ENCODE measurements at places on chromosomes 16 and 17.

DNA sequence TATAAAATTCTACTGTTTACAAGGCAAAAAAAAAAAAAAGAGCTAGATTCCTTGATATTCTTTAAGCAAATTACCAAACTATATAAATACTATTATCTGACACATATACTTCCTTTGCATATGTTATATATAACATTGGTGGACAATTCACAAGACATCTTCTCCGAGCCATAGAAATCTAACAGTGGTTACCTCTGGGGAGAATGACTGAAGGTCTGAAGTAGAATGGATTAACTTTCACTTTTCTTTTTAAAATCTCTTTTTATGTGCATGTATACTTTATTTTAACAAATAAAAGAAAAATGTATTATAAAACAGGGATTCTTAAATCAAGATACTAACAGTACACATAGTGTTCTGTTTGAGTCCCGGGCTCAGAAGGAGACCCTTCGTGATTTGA, 131.0 kb downstream of the MRTFB start:
- no peak for DNase-seq

DNA sequence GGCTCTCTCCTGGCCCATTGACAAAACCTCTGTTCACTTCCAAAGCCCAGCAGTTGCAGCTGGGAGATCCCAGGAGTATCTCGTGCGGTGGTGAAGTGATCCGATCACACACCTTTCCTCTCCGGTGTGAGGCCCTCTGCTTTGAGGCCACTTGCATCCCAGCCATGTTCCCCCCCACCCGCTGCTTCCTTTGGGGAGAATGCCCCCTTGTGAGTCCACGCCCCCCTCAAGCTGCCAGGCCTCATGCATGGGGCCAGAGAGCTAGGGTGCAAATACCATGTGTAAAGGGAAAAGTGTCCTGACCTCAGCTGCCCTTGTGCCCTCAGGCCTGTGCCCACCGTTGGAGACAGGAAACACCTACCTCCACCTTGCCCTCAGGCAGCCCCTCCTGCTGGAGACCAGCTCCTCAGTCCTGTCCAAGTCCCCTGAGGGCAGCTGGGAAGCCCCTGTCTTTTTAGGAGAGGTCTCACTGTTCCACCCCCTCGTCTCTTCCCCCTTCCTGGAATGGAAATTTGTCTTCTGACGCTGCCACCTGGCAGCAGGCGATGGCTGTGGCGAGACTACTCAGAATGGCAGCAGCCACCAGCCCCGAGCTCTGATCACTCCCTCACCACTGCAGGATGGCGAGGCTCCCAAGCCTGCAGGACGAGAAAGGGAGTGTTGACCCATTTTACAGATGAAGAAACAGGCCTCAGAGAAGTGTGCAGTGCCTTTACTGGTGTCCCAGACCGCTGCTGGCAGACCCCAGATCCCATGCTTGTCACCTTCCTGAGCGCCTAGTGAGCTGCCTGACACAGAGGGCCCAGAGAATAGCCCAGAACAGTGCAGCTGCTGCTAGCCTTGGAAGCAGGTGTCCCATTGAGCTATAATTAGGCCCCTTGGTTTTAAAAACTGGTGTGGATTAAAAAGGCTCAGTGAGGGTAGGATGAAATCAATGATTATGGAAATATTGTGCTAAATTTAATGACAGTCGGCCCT, 120.6 kb upstream of the CACNG5 start:
- DNase-seq = no peak

DNA sequence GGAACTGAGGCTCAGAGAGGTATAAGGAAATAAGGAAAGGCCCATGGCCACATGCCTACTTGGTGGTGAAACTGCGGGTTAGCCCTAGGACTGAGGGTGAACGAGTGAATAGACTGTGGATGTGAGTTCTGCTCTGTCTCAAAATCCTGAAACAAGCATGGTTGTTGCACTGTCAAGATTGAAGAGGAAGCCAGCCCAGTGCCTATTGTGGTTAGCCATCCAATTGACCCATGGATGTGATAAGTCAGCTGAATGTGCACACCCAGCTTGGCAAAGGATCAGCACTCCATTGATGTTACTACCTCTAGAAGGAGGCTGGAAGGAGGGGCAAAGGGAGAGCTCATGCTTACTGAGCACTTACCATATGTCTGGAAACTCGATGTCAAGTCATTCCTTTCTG, 4.5 kb downstream of the TMEM114 start:
- no peak for DNase-seq

GRCh38 chr17:4928881-4929280, 3.2 kb upstream of the GP1BA start:
- DNase-seq = no peak

DNA sequence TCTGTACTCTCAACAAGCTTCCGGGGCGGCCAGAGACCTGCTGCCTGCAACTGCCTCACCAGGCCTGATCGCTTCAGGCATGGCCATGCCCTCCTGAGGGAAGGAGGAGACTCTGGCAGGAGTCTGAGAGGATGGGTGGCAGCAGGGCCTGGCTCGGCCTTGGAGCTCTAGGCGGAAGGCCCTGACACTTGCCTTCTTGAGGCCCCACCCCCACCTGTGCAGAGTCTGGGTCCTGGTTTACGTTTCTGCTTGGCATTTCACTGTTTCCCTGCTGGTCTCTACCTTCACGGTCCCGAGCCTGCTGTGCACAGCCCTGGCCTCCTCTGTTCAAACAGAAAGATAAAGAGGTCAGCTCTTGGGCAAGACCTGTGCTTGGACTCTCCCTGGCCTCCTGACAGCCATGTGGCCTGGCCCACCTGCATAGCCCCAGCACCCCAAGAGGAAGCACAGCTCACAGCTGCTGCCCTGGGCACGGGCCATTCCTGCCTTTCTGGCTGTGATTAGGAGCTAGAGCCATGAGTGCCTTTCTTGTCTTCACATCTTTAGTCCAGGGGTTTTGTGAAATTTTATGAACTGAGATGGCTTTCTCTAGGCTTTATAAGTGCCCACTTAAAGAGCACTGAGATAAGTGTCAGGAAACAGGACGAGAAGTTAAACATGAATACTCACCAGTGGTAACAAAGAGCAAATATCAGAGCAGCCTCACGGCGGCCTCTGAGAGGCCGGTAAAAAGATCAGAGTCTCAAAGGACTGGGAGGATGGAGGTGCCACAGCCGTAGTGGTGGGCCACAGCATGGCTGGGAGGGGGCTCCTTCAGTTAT, 25.6 kb upstream of the MTSS2 start:
- DNase-seq = no peak

DNA sequence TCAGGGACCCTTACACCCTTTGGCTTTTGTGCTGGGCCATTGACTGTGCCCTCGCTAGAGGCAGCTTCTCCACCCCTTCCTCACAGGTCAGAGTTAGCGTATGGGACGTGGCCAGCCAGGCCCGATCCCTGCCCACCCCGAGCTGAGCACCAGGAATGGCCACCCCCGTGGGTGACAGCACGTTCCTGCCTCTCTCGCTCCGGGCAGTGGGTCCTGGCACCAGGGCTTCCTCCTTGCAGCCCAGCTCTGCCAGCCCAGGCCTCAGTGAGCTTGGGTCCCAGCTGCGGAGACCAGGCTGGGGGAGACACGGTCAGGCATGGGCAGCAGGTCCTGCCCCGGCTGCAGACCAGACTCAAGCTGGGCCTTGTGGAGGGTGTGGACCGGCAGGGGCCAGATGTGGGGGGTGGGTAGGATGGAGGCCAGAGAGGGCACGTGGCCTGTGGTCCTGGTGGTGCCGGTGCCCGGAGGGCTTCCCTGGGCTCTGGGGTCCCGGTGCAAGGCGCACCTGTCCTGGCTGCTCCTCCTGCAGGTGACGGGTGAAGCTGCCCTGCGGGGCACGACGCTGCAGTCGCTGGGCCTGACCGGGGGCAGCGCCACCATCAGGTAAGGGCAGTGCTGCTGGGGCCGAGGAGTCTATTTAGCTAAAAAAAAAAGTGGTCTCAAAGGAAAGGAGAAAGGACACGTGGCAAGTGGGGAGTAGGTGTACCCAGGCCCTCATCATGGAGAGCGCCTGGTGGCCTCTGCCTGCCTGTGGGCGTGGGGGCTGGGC, 18.2 kb downstream of the ASPSCR1 start:
- no peak for DNase-seq

GRCh38 chr17:50778471-50778870, 11.2 kb upstream of the ANKRD40CL start:
- no peak for DNase-seq

DNA sequence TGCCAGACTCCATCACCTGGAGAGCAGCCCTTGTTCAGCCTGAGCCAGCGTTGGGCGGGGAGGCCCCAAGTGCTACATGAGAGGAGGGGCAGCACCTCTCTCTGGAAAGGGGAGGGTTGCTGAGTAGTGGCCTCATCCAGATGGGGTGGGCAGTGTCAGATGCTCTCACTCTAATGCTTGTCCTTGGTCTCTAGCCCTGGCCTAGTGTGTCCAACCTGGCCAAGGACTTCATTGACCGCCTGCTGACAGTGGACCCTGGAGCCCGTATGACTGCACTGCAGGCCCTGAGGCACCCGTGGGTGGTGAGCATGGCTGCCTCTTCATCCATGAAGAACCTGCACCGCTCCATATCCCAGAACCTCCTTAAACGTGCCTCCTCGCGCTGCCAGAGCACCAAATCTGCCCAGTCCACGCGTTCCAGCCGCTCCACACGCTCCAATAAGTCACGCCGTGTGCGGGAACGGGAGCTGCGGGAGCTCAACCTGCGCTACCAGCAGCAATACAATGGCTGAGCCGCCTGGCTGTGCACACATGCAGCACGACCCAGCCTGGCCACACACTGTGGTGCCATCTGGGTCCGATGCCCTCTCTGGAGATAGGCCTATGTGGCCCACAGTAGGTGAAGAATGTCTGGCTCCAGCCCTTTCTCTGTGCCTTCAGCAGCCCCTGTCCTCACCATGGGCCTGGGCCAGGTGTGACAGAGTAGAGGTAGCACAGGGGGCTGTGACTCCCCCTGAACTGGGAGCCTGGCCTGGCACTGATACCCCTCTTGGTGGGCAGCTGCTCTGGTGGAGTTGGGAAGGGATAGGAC, 4.3 kb downstream of the CTRL start:
- no peak for DNase-seq

DNA sequence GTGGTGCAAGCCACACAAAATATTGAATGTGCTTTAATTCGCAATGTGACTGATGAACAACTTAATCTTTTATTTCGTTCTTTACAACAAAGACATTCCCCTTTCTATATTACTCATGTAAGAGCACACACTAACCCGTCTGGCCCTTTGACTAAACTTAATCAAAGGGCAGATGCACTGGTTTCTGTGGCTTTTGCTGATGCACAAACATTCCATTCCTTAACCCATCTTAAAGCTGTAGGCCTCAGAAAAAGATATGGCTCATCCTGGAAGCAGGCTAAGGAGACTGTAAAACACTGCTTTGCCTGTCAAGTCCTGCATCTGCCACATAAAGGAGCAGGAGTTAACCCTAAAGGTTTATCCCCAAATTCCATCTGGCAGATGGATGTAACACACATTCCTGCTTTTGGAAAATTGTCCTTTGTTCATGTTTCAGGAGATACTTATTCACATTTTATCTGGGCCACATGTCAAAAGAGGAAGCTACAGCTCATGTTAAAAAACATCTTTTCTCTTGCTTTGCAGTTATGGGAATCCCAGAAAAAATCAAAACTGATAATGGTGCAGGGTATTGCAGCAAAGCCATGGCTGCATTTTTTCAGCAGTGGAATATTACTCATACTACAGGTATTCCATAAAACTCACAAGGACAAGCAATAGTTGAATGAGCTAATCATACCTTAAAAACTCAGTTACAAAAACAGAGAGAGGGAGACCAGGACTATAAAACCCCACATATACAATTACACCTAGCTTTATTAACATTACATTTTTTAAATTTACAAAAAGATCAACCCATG, 137.2 kb downstream of the AHSP start:
- no peak for DNase-seq

- no peak for DNase-seq
These were observed 61.1 kb upstream of the VPS4A start for GRCh38 chr16:69250081-69250480.

DNA sequence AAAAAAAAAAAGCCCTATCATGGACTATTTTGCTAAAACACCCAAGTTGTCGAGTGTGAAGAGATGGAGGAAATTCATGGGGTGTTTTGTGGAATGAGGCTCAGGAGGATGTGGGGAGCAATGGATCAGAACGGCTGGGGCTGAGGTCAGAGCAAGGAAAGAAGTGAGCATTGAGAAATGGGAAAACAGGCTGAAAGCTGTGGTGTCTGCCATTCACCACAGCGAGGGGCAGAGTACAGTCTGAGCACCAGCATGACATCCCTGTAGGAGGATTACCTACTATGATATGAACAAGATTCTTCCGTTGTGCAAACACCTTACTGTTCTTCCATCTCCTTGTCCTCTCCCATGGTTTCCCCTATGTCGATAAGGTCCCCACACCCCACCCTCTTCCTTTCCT, 193.1 kb downstream of the TMEM114 start:
- DNase-seq = no peak

GRCh38 chr17:385178-385835, 32.7 kb upstream of the RPH3AL start:
- peak; percentile 42 for DNase-seq

DNA sequence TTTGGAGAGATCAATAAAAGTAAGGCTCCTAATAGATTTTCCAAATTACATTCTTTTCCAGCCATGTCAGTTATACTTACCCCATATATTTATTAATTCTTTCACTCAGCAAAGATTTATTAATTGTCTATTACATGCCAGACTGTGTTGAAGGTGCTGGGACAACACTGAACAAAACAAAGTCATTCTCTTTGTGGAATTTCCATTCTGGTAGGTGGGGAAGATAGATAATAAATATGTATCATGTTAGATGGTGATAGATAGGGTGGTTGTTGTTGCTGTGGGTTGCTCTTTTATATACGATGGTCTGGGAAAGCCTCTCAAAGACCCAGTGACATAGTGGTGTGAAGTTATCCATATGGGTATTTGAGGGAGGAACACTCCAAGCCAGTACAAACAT, 39.1 kb downstream of the BCAS3 start:
- DNase-seq = no peak

DNA sequence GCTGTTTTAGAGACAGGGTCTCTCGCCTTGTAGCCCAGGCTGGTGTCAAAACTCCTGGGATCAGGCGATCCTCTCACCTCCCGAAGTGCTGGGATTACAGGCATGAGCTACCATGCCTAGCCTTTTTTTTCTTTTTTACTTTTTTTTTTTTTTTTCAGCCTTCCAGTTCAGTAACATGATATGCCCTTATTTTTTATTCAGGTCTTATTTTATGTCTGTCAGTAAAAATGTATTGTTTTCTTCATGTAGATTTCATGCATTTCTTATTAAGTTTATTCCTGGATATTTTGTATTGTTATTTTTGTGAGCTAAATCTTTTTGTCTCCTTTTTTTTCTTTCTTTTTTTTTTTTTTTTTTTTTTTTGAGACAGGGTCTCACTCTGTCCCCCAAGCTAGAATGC, 2.7 kb upstream of the FOXN1 start:
- no peak for DNase-seq
